NCI-H2081 (cell line): ENCODE measurements at places on chromosomes 12 and 14.

GRCh38 chr12:71804505-71804904 lies 35.1 kb upstream of the TBC1D15 start:
- no peak for DNase-seq

DNA sequence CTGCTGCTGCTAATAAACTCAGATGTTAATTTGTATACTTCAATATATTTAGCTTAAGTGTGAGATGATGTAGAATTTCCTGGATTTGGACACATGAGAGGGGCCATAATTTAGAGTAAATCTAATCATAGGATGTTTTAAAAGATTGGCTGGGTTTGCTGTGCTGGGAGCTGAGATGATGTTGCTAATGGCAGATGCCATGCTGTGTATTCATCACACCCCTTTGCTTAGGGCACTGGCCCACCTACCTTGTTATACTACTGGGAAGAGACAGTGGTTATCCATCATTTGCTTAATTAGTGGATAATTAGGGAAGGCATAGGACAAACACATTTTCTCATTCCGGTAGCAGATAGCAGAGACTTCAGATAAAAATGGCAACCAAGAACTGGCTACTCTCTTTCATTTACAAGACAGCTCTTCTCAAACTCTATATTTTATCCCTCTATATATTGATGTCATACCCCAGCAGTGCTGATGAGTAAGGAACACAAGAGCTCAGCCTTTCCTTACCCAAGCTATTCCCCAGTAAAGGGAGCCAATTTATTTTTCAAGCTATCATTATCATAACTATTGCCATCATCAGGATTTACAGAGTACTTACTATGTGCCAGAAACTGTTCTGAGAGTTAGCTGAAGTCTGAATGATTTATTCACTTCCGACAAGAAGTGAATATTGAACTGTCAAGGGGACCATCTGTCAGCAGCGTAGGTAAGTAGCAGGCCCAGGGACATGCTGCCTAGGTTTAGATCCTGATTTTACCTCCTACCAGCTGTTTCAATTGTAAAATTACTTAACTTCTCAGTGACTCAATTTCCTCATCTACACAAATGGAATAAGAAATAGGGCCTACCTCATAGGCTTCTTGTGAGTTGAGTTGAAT lies 204.6 kb upstream of the FLRT2 start:
- peak; percentile 67 for DNase-seq

DNA sequence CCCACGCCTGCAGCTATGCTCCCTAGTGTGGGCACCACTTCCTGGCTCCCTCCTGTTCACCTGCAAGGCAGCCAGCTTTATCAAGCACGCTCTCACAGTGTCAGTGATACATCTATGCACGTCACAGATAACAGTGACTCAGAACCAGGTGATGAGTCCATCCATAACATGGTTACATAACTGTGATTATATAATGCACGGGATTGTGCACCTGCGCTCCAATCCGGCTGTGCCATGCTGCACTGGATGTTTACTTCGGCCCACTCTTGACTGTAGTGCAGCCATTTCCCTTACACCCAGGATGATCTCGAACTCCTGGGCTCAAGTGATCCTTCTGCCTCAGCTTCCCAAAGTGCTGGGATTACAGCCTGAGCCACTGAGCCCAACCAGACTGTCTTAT lies 38.4 kb upstream of the CEP83 start:
- DNase-seq = no peak

- no peak for DNase-seq
Observed at GRCh38 chr12:50518090-50518489, 13.3 kb downstream of the DIP2B start.

DNA sequence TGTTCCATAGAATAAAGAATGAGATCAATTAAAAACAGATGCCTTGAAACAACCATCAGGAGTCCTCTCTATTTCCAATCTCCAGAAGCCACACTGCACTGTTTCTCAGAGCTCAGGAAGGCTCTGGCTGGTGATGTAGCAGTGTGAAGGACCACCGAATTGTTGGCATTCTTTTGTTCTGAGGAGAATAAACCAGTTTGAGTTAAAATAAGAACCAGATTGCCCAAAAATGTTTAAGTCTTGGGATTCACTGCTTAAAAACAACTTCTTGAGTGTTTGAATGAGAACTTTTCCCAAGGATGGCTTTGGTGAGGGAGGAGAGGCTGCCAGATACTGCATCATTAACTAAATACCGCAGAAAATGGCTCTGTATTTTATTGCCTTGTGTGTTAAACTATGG lies 341.2 kb downstream of the C12orf75 start:
- no peak for DNase-seq

DNA sequence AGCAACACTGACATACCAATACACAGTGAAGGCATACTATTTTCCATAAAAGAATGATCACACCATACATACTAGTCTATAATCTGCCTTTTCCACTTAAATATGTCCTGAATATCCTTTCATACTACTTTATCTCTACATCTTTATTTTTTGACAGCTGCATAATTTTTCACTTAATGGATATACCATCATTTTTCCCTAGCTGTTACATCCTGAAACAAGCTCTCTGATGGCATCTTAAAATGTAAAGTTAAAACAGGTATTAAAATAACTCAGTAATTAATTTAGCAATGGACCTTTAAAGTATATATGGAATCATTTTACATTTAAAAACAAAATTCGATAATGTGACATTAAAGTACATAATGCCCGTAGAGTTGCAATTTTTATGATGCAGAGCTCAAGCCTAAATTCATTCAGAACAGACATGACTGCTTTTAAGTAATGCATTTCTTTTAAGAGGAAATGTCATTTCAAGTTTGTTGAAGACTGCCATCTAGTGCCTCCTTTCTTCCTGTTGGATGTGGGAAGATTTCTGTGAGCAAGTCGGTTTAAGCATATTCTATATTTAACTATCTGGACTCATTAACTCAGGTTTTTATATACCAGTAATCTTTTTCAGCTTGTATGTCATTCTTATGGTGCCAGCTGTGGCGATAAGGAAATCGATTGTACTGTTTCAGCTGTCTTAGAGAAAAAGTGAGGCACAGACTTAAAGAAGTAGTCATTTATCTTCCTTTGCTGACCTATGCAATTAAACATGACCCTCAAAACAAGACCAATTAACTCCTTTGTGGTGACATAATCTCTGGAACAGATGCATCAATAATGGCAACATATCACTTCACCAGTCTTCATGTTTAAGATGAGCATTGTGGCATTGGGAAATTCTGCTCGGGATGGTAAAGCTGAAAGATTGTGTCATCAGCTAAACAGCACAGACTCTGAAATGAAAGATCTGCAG lies 20.3 kb downstream of the PRICKLE1 start:
- no peak for DNase-seq

DNA sequence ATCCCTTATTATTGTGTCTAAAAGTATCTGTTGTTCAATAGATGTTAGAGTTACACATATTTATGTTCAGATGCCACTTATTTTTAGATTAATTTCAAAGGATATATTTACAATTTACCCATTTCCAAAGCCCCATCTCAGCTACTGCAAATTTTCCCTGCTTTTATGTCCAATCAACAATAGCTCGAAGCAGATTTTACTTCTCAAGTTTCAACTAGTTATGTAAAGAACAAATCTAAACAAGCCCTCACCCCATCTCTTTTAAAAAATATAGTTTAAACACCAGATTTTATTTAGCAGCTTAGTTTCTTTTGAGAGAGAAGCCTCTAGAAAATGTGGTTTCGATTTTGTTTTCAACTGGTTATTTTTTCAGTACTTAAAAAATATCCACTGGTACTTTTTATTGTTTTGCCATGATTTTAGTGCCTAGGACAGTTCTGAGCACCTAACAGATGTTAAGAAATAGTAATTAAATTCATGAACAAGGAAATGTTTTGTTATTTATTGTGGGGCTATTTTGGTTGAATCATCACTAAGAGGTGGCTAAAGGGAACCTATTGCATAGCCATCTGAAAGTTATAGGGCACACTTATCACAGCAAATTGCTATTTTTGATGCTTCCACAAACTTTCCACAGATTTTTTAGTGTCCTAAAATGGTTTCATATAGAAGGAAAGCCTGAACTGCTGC lies 96.2 kb upstream of the BMP4 start:
- no peak for DNase-seq

GRCh38 chr12:62919838-62920237 lies 15.1 kb downstream of the PPM1H start:
- peak; percentile 90 for DNase-seq

DNA sequence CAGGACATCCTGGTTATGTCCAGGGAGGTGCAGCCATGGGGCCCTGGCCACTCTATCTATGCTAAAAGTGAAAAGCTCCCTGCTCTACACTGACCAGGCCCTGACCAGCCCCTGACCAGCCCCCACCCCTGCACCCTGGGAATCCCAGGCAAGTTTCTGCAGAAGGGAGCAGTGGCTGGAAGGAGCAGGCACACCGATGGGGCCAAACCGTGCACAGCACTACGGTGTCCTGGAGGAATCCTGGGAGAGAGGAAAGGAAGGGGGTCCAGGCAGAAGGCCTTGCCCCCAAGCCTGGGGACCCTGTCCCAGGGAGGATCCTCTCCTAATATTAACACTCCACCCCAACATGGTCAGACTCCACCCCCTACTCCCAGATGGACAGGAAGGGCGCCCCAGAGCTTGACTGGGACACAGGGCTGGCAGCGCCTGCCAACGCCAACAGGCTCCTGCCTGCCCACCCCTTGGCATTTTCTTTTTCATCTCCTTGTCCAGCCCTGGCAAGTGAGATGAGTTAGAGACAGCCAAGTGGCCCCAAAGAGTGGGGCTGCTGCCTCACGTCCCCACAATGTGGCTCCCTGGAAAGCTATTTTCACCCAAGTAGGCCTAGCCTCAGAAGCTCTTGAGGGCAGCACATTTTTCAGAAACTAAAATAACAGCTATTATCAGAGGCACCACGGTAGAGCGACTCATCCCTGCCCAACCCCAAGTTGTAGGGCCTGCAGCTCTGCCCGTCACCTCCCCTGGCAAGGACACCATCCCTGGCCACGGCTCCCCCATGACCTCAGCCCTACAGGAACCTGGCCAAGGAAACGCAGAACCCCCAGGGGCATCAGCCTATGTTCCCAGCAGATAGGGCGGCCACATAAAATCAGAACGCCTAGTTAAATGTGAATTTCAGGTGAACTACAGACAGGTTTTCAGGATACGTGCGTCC lies 82.6 kb downstream of the SCARB1 start:
- DNase-seq = no peak

DNA sequence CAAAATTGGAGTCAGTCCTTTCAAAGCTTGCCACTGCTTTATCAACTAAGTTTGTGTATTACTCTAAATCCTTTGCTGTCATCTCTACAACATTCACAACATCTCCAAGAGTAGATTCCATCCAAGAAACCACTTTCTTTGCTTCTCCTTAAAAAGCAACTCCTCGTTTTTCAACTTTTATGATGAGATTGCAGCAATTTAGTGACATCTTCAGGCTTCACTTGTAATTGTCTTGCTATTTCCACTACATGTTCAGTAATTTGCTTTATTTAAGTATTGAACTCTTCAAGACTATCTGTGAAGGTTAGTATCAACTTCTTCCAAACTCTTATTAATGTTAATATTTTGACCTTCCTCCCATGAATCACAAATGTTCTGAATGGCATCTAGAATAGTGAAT lies 747.9 kb downstream of the TMTC2 start:
- DNase-seq = no peak

GRCh38 chr14:65604936-65605335 lies 192.4 kb downstream of the FUT8 start:
- DNase-seq = no peak

DNA sequence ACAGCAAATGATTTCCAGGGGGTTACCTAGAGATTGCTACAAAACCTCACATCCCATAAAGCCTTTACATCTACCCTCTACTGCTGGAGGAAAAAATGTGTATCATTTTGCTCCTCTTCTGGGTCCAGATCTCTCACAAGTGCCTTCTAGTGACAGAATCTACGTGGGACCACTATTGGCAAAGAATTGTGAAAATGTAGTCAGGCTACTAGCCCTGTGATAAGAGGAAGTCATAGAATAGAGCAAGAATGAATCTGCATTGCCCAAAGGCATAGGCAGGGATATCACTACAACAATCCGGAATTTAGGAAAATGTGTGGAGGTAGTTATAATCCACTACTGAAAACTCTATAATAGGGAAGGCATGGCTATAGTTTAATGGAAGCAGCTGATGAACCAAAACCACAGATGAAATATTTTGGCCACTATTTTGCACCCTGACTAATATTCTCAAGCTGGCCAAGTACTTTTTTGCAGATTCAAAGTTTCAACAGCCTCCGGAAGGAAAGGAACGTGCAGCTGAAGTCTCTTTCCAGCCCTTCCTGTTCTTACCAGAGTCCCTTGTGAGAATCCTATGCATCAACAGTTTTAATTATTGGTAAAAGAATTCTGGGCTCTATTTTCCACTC lies 176.8 kb downstream of the PHLDA1 start:
- no peak for DNase-seq

- no peak for DNase-seq
Observed at GRCh38 chr14:101233808-101234207, 327.5 kb upstream of the DIO3 start.

DNA sequence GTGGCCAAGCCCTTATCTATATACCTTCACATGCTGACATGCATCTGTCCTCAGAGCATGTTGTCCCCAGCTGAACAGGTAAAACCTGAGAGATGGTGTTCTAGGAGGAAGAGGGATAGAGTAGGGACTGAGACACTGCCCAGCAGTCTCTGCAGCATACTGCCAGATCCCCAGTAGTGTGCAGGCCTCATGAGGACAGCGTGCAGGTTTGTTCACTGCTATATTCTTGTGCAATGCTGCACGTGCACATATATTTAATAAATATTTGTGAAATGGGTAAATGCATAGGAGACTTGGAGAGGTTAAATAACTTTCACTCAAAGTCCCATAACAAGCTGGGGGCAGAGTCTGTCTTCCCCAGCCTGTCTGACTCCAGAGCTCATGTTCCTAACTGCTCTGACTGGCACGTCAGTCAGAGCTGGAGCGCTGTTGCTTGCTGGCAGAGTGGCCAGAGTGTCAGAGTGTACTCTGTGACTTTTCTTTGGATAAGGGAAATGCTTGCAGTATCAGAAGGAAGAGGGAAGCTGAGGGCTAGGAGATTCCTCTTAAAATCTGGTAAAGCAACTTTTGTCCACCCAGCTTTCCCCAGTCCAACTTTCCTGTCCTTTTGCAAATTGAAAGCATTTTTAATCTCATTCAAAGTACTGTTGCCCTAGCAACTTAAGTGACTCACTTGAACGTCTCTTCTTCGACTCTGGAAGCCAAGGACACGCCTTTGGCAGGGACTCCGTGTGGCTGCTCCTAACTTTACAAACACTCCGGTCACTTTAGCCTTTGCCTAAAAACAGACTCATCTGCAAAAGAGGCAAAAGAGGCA lies 14.9 kb upstream of the POLR3B start:
- DNase-seq = no peak

DNA sequence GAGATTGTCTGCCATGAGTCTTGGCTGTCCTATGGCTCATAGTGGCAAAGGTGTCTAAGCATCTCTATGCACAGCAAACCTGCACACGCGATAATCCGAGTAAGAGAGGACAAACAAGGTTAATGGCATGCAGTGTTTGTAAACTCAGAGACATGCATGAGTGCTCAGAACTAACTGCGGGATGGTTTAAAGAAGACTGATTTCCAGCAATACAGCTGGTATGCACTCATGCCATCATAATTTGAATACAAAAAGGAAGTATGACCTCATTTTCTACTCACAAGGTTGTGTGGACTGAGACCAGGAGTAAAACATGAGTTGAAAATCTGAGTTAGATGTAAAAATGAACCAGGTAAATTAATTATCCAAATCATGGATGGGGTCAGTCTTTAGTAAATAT lies 16.6 kb upstream of the TCP11L2 start:
- DNase-seq = peak; percentile 18
